ENCODE measurements at places on chromosomes 5 and 9.

DNA sequence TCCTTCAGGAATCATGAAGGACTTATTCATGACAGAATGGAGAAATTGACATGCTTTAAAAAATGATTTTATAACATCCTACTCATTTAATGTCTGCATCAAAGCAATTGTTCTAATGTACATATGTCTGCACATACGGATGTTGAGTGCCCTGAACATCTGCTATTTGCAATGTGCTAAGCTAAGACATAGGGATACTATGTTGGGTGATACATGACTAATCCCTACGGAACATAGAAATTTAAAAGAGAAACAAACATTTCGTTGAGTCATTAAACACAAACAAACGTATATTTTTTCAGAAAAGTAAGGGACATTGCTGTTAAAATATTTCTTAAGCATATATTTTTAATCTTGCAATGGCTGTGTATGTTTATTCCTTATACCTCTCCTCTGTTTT is 686.5 kb upstream of the ADAMTS16 start:
- no peak for DNase-seq

- DNase-seq, result no peak
Measured at GRCh38 chr5:143509758-143510221, 106.3 kb upstream of the NR3C1 start.

DNA sequence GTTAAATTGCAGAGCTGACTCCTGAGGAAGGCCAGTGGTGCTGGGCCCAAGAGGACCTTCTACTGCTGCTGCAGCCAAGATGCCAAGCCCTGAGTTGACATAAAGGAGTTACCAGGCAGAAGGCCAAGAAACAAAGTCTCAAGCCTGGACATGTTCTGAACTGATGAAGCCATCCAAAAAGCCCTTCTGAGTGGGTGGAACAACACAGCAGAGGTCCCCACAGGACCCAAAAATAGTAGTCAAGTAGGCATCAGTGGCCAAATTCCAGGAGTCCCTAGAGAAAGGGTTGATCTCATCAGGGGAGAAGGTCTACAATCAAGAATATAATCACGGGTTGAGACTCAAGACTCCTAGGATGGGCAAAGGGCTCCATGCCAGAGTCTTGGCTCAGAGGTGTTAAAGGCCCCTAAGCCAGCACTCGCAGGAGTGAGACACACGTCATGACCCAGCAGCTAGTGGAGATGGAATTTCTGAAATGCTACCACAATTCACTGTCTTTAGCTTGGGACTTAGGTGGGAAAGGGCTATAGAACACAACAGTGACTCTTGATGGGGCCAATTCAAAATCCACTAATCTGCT is 119.7 kb downstream of the FANCC start:
- no peak for DNase-seq

- no peak for DNase-seq
Measured at GRCh38 chr5:169566202-169566601, 17.4 kb upstream of the SPDL1 start.

GRCh38 chr9:137281345-137282116 is 4.0 kb downstream of the TOR4A start:
- DNase-seq, result no peak

- no peak for DNase-seq
Measured at GRCh38 chr5:178683783-178684182, 46.7 kb downstream of the ZNF354A start.

GRCh38 chr9:124481115-124481514 is 26.1 kb downstream of the NR5A1 start:
- DNase-seq, result no peak
